Muscle of leg (tissue), 16 donors: ENCODE measurements at places on chromosomes 1 and 21. TPM values are rescaled to one million over a fixed set of nuclear protein-coding genes. Genes with fewer than 3 reads are reported as not detected.
A peak's percentile ranks its signal among the peaks of the same experiment; 100 is the strongest.

The OR10J1 gene
- total RNA-seq, result not detected

The DNASE2B gene
- total RNA-seq, result 0.09 TPM

The RNU1-1 gene
- total RNA-seq, result 2,384 TPM

DNA sequence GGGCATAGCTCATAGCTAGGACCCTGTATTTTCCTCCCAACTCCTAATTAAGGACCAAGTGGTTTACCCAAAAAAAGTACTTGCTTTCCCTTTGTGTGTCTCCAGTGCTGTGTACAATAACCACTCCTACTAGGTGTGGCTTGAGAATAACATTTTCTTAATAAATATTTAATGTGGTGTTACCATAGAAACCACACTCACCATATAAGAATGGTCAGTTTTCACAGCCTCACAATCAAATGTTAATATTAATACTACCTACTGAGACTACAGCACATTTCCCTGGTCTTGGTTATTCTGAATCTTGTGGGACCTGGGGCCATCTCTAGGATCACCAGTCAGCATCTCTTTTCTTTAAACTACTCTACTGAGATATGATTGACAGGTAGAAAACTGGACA is 83.5 kb upstream of the BCAR3 start:
- DNase-seq, result no peak

- peak; percentile 95 for DNase-seq
Measured at GRCh38 chr1:91730801-91731732, 154.9 kb downstream of the TGFBR3 start.

The B4GALT3 gene
- 16.7 TPM for total RNA-seq

GRCh38 chr1:204313675-204314074 is 46.1 kb downstream of the PLEKHA6 start:
- DNase-seq, result no peak

The CENPL gene
- 12.5 TPM for total RNA-seq

DNA sequence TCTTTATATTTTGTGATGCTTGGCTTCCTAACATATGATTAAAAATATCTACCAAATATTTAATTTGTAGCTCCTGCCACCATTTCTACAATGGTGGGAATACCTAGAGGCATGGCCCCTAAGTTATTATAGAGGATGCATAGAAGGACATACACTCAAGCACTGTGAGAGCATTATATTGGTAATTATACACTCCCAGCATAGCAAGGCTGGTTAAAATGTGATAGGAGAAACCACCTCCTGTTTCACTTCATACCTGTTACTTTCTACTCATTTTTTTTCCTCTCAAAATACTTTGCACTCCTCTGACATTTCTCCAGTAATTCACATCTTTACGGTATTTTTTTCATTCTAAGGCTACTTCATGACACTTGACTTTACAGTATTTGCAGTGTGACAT is 92.9 kb downstream of the HS2ST1 start:
- no peak for DNase-seq

The PRDM16 gene
- 0.66 TPM for total RNA-seq

The CD164L2 gene
- total RNA-seq, result not detected

The NR0B2 gene
- not detected for total RNA-seq

DNA sequence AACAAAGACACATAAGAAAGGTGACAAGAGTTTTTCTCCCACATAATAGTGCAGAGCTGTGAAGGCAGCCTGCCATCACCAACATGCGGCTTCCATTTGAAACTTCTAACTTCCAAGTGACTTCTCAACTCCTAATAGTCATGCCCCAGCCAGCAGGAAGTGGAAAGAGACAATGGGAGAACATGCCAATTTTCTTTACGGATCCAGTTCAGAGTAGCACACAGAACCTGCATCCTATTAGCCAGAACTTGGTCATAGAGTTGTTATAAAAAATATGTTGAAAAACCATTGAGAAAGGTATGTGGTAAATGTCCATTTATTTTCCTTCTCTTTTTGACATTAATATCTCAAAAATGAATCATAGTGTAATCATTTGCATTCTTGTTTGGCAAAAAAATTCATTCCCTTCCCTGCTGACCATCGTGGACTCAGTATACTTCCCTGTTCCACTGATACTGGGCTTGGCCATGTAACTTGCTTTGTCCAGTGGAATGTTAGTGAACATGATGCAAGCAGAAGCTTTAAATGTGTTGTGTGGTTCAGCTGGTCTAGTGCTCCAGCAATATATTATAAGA is 197.4 kb downstream of the SEC16B start:
- DNase-seq, result no peak

The FCRL6 gene
- total RNA-seq, result not detected

The ELF3 gene
- total RNA-seq, result 0.35 TPM

The AUNIP gene
- 1.1 TPM for total RNA-seq

DNA sequence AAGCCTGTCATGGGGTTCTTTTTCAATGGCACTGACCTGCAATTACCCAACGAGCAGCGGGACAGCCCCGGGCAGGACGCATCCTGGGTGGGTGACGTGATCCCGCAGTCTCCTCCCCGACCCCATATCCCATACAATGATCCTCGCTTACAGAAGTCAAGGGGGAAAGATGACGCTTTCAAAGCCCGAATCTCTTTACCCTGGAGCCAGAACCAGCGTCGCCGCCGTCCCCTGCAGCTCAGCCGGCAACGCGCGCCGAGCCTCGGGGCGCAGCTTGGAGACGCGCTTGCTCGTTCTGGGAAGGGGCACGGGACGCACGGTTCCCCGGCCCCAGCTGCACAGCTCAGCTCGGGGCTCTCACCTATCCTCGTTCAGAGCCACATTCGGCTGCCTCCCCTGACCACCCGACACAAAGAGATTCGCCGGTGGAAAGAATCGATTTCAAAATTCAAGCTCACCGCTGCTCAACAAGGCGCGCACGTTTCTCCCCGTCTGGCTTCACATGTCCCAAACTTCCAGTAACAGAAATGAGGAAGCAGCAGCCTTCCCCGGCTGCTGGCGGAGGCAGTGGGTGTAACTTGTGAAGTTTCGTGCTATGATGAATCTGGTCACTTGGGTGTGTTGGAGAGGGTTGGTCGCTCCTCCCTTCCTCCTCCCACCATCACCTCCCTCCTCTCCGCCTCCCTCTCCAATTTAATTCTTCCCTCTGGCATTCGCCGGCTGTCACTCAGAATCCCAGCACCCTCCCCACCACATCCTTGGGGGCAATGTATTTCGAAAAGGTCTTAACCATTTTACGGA is at the start of gene TIAM1:
Gene TIAM1, minus strand, starts transcription at position 582 of the 801 bp plus-strand sequence. CDS start 77,289 bp downstream, outside the sequence.
- DNase-seq, result peak; percentile 96

GRCh38 chr21:44702973-44703730 is 6.2 kb downstream of the KRTAP10-12 start:
- no peak for DNase-seq

The NUDC gene
- total RNA-seq, result 25.8 TPM

The THEM5 gene
- total RNA-seq, result not detected

GRCh38 chr1:103243481-103243880 is 135.2 kb upstream of the COL11A1 start:
- DNase-seq, result peak; percentile 62

DNA sequence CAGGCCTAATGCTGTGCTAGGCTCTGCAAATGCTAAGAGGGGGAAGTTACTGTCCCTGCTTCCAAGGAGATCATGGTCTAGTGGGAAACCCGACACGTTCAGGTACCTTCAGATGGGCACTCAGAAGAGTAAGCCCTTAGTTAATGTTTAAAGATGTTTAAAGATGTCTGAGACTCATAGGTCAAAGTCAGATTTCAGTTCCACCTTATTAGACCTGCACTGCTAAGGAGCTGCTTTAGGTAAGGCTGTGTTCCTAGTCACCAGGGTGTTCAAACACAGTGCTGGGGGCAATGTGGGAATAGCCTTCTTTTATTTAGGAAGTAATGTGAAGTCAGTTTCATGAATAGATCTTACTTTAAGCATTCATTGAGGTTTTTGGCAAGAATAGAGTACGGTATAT is 3.8 kb upstream of the RUSC1 start:
- no peak for DNase-seq

The CYP4X1 gene
- total RNA-seq, result 3.0 TPM

- no peak for DNase-seq
Measured at GRCh38 chr1:22594396-22594795, 31.1 kb downstream of the EPHA8 start.

- DNase-seq, result no peak
Measured at GRCh38 chr1:227996187-227996950, 10.4 kb upstream of the WNT3A start.

DNA sequence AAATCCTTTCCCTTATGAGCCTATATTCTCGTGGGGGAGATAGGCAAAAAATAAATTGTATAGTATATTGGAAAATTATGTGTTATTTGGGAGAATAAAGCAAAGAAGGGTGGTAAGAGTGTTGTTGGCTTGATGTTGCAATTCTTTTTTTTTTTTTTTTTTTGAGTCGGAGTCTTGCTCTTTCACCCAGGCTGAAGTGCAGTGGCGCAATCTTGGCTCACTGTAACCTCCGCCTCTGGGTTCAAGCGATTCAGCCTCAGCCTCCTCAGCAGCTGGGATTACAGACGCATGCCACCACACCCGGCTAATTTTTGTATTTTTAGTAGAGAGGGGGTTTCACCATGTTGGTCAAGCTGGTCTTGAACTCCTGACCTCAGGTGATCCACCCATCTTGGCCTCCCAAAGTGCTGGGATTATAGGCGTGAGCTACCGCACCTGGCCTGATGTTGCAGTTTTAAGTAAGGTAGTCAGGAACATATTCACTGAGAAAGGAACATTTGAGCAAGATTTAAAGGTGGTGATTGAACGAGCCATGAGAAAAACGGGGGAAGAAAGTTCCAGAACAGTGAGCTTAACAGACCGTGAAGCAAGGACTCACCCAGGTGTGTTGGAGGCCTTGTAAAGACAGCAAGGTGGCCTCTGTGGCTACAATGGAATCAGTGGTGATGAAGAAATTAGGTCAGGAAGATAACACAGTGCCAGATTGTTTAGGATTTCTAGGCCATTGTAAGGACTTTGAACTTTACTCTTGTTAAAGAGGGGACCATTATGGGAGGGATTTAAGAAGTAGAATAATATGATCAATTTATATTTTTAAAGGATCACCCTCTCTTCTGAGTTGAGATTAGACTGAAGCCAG is 45.8 kb downstream of the RPRD2 start:
- no peak for DNase-seq

DNA sequence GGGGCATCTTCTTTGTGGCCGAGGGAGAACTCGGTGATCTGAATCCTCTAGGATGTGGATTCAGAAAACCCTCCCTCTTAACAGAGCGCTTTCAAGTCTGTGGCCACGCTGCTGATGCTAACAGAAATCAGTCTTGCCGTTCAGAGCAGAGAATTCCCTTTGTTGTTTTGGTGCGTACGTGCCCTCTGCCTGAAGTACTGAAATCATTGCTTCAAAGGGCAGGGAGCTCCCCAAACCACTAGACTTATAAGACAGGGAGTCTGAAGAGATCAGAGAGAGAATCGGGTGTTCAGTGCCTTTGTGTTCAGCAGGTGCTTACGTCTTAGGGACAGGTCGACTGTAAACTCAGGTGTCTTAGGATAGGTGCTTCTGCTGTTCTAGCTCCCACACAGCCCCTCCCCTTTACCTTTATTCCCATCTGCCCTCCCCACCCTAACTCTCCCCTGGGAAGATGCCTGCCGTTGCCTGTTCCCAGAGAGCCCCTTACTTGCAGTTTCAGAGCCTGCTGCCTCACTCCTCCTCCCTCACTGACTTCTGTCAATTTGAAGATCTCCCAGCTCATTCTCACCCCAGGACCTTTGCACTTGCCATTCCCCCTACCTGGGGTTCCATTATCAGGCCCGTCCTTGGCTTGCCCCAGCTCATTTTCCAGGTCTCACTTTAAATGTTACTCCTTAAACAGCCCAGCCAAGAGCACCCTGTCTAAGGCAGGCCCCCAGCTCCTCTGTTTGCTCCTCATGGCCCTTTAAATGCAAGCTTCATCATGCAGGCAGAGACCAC is 143.0 kb downstream of the CAMTA1 start:
- no peak for DNase-seq

- peak; percentile 95 for DNase-seq
Measured at GRCh38 chr1:203340112-203340790, 10.7 kb downstream of the FMOD start.

The CD101 gene
- total RNA-seq, result 3.5 TPM

The KIAA0319L gene
- 28.9 TPM for total RNA-seq

The ATAD3C gene
- 0.22 TPM for total RNA-seq

The PIK3R3 gene
- total RNA-seq, result 8.1 TPM

DNA sequence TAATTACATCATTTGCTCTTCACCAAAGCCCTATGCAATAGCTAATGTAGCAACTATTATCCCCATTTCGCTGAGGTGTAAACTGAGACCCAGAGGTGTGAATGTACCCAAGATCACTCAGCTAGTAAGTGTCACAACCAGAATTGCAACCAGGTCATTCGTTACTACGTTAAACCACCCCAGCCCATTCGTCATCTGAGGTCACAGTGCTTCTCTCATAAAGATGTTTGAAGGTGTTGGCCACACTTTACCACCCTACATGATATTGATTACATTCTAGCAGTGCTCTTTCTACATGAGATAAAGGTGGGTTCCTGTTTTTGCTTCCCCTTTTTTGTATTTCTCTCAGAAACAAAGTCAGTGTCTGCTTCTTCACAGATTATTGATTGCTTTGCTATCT is 195.3 kb downstream of the ZBTB18 start:
- no peak for DNase-seq

The HCN3 gene
- total RNA-seq, result 1.6 TPM

The KTI12 gene
- 3.4 TPM for total RNA-seq

- DNase-seq, result no peak
Measured at GRCh38 chr1:76713535-76713934, 153.7 kb upstream of the ST6GALNAC5 start.

The PYHIN1 gene
- 0.22 TPM for total RNA-seq

DNA sequence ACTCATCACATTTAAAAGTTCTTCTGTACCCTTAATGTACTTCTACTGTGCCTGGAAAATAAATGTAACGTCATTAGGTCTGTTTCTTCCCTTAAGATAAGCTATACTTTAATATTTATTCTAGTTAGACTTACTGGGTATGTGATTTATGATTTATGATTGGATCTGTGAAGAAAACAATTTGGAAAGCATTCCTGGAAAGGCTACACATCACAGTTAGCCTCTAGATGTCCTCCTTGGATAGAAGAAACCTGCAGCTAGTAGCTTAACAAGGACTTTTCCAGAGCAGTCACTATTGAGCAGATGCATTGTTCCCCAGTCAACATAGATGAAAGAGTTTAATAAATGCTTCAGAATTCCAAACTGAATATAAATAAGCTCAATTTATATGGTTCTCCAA is 22.2 kb upstream of the ABL2 start:
- peak; percentile 36 for DNase-seq

The FAM177B gene
- 0.18 TPM for total RNA-seq

- peak; percentile 82 for DNase-seq
Measured at GRCh38 chr1:33468967-33469366, 3.5 kb upstream of the ZSCAN20 start.

The RHOU gene
- 16.5 TPM for total RNA-seq

GRCh38 chr1:112520166-112520565 is 11.4 kb downstream of the WNT2B start:
- DNase-seq, result no peak

The LCE1E gene
- not detected for total RNA-seq

DNA sequence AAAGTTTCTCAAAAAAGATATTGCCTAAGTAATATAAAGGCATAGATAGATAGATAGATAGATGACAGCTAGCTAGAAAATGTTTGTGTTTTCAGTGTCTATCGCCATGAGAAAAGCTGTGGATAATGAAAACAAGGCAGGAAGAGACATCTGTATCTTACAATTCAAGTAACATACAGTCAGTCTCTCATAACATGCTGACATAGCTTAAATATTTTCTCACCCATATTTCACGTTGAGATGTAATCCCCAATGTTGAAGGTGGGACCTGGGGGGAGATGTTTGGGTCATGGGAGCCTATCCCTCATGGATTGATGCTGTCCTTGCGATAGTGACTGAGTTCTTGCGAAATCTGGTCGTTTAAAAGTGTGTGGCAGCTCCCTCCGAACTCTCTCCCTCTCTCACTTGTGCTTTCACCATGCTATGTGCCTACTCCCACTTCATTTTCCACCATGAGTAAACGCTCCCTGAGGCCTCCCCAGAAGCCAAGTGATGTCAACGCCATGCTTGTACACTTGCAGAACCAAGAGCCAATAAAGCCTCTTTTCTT is 856.8 kb upstream of the ADAMTS5 start:
- DNase-seq, result no peak
